ENCODE measurements at places on chromosomes 1 and 21.

- no peak for DNase-seq
Observed at GRCh38 chr1:65224681-65225091, 76.7 kb downstream of the AK4 start.

- no peak for DNase-seq
Observed at GRCh38 chr1:244335456-244335855, 116.3 kb downstream of the ADSS2 start.

DNA sequence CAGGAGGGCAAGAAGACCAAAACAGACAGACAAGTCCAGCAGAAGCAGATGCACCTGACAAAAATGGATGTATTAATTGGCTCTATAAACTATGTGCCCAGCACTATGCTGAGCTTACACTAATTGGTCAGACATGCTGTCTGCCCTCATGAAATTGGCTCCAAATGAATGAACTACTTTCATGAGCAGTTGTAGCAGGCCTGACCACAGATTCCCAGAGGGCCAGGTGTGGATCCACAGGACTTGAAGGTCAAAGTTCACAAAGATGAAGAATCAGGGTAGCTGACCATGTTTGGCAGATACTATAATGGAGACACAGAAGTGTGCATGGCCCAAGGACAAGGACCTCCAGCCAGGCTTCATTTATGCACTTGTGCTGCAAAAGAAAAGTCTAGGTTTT lies 14.5 kb downstream of the SLAMF7 start:
- DNase-seq = no peak

DNA sequence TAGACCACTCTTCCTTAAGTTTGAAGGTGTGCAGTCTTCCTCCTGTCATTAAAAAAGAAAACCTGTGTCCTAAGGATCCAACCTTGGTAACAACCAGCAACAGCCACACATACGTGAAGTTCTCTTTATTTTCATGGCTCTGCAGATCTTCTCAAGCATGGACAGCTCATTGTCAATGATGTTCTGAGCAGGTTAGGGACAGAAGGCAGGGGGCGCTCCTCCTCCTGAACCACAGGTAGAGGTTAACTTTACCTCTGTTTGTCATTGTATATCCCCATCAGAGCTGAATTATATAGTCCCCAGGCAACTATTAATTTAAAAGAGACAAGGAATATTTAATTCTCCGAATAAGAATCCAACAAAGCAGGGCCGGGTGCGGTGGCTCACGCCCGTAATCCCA lies 52.5 kb upstream of the CR2 start:
- no peak for DNase-seq

DNA sequence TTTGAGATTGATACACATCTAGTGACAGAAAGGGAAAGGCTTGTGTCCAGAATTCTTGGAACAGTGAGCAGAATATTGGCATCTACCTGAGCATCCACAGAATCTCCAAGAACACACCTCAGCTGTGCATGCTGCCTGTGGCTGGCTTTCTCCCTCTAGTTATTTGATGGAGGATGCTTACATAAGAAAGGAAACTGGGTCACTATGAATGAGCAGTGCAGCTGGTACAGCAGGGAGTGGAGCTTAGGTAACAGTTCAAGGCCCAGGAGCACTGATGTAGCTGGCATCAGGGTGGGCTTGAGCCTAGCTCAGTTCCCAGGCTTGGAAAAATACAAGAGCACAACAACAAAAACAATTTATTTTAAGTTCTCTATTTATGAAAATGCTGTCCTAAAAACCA lies 26.3 kb downstream of the RGS8 start:
- DNase-seq = no peak

DNA sequence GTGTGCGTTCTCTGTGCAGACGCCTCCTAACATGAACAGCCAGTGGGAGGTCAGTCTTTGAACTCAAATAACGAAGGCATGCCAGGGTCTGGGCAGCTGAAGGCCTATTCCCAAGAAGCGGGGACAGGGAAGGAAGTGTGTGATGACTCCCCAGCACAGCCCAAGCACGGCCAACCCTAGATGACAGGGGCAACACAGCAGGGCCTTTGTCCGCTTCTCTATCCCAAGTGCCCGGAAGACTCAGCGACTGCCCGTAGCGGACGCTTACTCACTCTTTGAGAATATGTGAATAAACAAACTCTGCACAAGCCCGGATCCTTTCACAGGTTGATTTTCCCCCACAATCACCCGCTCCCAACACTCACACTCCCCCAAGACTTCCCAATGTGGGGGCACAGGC lies 11.2 kb downstream of the C1orf198 start:
- no peak for DNase-seq

DNA sequence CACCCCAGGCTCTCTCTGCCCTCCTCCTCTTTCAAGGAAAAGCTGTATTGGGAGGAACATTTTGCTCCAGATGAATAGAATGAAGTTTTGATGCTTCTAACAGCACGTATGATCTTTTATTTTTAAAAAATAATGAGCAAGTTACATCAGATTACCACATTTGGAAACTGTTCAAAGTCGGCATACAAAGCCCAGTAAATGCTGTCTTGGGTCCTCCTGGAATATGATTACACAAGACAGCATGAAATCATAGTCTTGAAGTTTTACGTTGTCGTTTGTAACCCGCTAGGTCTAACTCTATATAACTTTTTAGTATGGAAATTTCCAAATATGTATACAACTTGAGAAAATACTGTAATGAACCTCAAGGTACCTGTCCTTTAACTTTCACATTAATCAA lies 385.6 kb downstream of the HLX start:
- DNase-seq = no peak

- no peak for DNase-seq
Observed at GRCh38 chr1:56469640-56470371, 109.6 kb downstream of the PLPP3 start.

GRCh38 chr1:116290085-116290705 lies 82.8 kb upstream of the ATP1A1 start:
- no peak for DNase-seq

DNA sequence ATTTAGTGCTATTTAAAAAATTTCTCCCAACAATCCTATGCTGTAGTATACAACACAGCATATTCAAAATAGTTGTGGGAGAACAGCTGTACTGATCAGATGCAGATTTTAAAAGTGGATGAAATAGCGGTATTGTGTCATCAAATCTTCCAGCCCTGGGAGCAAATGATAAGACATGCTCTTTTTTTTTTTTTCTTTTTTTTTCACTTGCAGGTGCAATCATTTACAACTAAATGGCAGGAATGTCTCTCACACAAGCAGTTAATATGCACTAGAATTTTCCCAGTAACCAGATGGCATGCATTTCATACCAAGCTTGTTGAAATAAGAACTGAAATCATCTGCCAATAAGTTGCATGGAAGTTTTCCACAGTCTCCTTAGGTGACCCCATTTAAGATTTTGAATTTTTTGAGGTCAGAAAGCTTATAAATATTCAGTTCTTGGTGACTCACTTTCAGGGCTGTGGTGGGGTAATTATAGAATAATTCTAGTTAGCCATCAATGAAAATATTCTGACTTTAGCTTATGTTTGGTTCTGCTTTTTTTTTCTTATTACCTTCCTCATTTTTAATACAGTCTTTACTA lies 623.9 kb upstream of the NR5A2 start:
- no peak for DNase-seq

GRCh38 chr1:219833214-219833815 lies 95.0 kb downstream of the SLC30A10 start:
- no peak for DNase-seq

- DNase-seq = no peak
Observed at GRCh38 chr1:167542109-167543032, 11.2 kb downstream of the CREG1 start.

GRCh38 chr21:25977068-25977611 lies 193.4 kb downstream of the APP start:
- DNase-seq = no peak

- DNase-seq = no peak
Observed at GRCh38 chr21:39120876-39121599, 62.2 kb downstream of the PSMG1 start.

GRCh38 chr1:246733704-246734103 lies 9.5 kb downstream of the SCCPDH start:
- no peak for DNase-seq

- DNase-seq = no peak
Observed at GRCh38 chr1:25111706-25112105, 120.6 kb downstream of the SYF2 start.

DNA sequence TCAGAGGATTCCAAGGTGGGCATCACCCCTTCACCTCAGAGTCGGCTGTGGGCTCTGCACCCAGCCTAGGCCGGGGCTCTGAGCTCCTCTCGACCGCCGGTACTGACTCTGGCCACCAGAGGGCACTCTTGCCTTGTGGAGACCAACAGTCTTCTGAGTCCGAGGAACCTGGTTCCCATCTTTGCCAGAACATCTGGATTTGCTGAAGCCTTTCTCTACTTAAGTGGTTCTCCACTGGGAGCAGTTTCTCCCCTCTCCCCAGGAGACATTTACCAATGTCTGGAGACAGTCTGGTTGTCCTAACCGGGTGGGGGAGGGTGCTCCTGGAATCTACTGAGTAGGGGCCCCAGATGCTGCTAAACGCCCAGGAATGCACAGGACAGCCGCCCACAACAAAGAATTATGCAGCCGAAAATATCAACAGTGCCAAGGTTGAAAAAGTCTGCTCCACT lies 9.4 kb downstream of the ETV3L start:
- peak; percentile 88 for DNase-seq

DNA sequence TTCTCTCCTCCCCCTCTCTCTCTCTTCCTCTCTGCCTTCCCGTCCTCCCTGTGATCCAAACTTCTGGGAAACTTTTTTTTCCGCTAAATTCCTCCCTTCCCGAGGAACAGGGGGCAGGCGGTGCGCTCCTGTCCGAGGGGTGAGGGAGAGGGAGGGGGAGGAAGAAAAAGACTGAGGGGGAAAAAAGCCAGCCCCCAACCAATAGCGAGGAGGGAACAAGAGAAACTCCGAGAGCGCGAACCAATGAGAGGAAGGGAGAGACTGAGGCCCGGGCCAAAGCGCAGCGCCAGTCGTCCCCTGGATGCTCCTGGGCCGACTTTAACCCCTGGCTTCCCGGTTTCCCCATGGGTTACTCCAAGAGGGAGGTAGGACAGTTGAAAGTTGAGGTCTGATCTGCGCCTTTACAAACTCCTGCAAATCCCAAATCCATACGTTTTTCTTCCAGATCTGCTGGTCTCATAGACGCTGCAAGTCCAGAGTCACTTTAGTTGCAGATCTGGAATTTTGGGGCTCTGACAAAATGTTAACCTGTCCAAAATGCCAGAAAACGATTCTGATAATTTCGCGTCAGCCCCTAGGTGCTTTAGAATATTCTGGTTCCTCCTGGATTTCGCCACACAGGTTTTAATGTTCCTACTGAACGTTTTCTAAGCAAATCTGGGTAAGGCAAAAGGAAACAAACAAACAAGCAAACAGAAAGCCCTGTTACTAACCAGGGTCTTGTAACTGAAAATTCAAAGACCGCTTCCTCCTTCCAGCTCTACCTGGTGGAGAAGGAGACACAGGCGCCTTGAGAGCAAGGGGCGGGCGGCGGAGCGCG lies at the start of gene TBX15:
Gene TBX15 (minus strand): TSS at position 158 of the 820 bp plus-strand sequence. CDS start 548 bp downstream, outside the sequence.
- DNase-seq = no peak

DNA sequence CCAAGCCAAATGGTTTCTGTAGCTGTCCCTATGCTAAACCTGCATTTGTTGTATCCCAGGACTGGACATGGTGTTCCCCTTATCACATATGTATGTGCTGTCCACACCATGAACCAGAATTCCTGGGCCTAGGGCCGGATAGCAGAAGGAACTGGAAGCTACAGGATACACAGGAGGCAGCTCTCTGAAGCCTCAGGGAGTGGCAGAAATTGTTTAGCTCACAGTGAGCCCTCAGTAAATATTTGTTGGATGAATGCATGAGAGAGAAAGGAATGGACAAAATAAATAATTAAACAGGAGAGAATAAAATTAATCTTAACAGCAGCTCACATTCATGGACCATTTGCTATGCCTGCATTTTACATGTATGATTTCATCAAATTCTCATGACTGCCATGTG lies 2.1 kb downstream of the NIPAL3 start:
- no peak for DNase-seq

GRCh38 chr1:38203441-38203840 lies 156.8 kb upstream of the POU3F1 start:
- DNase-seq = no peak

DNA sequence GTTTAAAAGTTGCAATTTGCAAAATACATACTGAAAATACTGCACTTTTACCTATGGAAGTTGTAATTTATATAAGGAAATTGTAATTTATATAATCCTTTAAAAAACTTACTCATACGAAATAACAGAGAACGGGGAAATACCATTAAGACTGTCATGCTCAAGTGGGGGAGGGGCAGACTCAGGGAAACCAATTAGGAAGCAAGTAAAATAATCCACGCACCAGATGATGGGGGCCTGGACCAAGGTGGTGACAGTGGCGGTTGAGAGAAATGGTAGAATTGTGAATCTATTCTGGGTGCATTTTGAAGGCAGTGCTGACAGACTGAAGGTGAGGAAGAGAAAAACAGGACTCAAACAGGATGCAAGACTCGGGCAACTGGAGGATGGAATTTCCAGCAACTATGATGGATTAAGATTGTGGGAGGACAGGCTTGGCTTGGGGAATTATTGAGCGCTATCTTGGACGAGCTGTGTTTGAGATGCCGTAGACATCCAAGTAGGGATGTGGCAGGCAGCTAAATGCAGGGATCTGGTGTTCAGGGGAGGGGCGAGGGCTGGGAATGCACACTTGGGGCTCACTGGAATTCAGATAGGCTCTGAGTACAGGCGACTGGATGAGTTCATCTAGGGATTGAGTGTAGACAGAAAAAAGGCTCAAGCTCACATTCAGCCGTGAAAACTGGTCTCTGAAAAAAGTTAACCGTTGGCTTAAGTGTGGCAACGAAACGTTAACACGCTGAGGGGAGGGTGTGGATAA lies 977 bp downstream of the LCA5L start:
- peak; percentile 10 for DNase-seq

GRCh38 chr21:17066006-17066405 lies 446.8 kb upstream of the CXADR start:
- DNase-seq = no peak

DNA sequence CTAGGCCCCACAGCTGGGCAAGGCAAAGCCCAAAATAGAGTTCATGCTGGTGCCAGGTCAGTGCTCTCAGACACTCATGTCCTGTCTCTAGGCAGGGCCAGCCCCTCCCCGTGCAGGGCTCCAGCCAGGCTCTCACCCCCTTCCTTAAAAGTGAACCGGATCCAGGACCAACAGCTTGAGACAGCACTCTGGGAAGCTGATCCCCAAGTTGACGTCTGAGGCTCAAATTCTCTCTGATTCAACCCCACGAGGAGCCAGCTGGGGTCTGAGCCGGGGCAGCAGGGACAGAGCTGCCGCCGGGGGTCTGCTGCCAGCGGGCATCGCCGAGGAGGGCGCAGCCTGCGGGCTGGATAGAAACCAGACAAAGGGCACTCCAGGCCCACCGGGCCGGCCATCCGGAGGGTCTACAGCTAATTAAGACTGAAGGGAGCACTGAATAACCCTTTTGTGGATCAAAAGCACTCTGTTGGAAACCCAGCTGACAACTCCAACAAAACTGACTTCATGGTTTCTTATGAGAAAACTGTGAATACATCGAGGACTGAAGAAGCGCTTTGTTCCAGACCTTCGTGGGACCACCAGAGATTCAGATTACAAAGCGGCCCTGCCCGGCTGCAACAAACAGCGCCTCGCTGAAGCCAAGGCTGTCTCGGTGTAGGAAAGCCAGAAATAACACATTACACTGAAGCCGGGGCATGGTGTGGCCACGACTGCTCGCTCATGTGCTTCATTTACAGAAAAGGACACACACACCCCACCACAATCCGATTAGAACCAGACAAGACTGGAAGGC lies 95.8 kb downstream of the PSMG1 start:
- DNase-seq = no peak

- DNase-seq = peak; percentile 71
Observed at GRCh38 chr1:235503403-235504121, 690 bp downstream of the B3GALNT2 start.

Measured in body of pancreas (tissue), 4 donors.